ENCODE measurements at places on chromosomes 4 and X.

GRCh38 chr4:165394275-165394674, 15.5 kb downstream of the CPE start:
- peak; percentile 62 for DNase-seq

DNA sequence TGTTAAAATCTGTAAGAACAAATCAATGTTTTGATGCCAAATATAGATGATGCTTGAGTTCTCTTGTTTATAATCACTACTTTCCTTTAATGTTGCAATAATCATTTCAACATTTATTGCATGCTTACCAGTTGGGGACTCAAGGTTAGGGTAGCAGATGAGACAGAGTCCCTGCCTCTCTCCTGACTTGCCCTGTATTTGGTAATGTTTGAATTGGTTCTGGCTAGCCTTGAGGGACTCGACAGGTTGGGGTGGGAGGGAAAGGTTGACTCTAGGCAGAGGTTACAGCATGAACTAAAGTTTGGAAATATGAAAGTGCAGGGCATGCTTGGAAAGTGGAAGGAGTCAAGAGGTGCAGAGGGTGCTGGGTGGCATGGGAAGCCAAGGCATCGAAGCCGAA, 2.0 kb downstream of the SEC24B start:
- no peak for DNase-seq

DNA sequence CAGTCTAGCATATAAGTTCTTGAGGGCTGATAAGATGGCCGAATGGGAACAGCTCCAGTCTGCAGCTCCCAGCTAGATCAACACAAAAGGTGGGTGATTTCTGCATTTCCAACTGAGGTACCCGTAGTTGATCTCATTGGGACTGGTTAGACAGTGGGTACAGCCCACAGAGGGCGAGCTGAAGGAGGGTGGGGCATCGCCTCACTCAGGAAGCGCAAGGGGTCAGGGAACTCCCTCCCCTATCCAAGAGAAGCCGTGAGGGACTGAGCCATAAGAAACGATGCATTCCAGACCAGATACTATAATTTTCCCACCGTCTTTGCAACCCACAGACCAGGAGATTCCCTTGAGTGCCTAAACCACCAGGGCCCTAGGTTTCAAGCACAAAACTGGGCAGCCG, 109.0 kb downstream of the RPS6KA6 start:
- DNase-seq: peak; percentile 0

DNA sequence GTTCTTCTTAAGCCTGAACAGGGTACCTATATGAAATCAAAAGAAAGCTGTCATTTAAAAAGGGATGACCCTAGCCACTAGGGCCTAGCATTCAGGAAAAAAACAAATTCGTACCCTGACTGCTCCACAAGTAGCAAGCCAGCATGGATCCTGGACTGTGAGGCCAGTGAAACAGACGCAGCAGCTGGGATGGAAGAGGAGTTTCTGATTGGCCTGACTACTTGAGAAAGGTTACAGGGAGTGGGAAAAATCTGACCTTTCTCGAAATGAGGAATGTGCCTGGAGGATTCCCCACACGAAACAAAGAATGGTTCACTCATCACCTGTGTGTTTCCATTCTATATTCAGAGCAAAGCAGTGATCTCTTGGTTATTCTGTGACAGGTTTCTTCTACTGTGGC, 87.6 kb upstream of the JADE1 start:
- no peak for DNase-seq

- DNase-seq: peak; percentile 3
Measured at GRCh38 chr4:167234316-167234881, at the start of gene SPOCK3. Gene SPOCK3 (minus strand): TSS chr4:167234494.

GRCh38 chr4:53014881-53015280, 152.8 kb downstream of the RASL11B start:
- no peak for DNase-seq

DNA sequence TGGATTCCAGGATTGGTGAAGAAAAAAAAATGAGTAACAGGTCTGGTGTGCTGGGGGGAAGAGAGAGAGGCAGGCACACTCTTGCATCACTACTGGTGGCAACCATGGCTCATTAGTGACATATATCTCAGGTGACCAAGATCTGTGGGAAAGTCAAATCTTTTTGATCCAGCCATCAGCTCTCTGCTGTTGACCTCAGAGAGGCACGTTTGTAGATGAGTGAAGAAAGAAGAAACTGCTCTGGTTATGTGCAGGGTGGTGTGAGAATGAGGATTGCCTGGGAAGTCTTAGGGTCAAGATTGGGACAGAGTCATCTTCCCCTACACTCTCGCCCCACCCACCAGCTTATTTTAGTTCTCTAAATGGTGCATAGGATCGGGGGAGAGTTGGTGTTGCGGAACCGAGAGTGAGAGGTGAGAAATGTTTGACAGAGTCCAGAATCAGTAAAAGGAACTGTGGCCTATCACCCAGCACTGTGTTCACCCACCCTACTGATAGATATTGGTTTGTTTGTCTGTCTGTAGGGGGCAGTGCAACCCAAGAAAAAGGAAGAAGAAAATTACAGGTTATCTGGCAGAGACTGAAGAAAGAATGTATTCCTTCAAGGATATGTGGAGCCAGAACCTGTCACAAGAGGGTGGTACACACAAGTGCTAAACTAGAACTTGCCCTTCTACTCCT, 21.9 kb downstream of the ARMCX6 start:
- DNase-seq: peak; percentile 72

- DNase-seq: no peak
Measured at GRCh38 chrX:10015723-10016518, 48.8 kb downstream of the CLDN34 start.

DNA sequence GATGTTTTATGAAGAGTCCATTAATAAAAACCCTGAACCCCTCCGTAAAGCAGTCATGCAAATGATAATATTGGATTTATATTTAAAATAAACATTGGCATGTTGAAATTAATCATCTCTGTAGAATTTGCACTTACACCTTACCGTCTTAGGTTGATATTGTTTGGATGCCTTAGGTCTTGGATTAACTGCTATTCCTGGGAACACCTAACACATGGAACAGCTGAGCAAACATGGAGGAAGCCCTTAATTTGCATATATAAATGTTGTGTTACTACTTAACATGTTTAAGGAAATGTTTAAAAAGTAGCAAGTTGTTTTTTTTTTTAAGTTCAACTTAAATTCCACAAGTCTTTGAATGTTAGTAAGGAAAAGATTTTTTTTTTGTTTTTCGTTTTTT, 62.5 kb downstream of the NSD2 start:
- no peak for DNase-seq

- DNase-seq: no peak
Measured at GRCh38 chr4:130705023-130705422, 1609.1 kb downstream of the C4orf33 start.

- peak; percentile 6 for DNase-seq
Measured at GRCh38 chr4:3791910-3792542, 25.8 kb downstream of the ADRA2C start.

- DNase-seq: no peak
Measured at GRCh38 chrX:123203772-123204171, 19.7 kb downstream of the GRIA3 start.

GRCh38 chr4:169151671-169152070, 119.1 kb downstream of the SH3RF1 start:
- DNase-seq: peak; percentile 34

DNA sequence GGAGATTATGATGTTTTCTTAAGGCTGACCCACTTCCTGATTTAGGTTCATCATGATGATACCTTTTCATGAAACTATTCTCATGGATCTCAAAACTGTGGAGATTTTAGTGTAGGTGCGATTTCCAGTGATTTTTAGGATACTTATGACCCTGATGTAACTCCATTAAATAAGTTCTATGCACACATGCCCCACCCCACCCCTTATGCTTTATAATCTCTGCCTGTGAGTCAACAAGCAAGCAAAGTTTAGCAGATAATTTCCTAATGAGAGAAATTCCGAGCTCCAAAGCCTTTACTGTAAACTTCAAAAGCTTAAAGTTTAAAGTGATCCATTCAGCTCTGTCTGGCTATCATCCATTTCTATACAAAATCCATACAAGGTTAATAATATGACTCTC, 56.4 kb downstream of the C4orf33 start:
- DNase-seq: no peak

DNA sequence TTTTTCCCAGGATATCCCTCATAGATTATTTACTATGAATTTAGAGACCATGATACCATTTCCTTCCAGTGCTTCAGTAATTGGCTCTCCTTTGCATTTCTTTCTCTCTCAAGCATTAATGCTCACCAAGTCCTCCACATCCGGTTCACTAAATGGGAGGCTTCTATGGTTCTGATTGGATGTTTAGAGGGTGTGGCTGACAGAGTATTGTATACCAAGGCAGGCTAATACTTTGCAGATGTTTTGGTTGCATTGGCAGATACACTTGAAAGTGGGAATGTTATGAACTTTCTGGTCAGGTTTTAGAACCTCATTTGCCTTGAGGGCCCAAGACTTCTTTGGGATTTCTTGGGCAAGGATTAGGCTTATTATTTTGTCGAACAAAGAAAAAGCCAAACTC, 24.2 kb downstream of the CBLL2 start:
- no peak for DNase-seq

GRCh38 chr4:155173371-155173770, 35.1 kb upstream of the NPY2R start:
- DNase-seq: no peak

DNA sequence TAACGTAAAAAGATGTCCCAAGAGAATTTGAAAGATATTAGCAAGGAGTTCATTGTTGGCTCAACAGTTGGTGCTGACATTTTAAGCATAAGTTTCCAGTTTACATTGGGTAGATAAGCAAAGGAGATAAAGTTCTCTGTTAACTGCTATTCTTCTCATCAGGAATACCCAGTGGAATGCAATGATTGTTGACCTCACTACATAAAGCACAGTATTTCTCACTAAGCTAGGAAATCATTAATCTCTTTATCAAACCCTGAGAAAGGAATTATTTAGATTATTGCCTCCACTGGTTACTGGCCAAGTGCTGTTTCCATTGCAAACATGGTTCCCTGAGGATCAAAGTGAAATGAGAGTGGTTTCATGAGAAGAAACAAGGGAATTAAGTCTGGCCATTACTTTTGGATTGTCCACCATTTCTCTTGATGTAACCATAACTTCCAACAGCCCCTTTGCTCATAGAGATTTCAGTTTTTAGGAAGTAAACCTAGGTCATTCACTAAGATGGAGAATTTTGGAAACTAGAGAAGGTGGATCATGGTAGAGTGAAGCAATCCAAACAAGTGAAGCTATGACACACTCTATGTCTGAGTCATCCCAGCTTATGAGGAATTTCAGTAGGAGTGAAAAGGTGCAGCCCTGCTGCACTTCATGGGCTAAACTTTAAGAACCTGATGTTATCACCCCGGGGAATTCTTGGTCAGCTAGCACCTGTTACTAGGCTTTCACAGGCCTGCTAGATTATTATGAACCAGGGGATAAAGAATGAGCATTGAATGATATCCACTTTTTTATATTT, 163.4 kb downstream of the AREG start:
- peak; percentile 79 for DNase-seq

GRCh38 chr4:187301923-187302322, 578.3 kb upstream of the FAT1 start:
- no peak for DNase-seq

All from LHCN-M2 (cell line).